ENCODE measurements at places on chromosomes 11 and 22.
A peak's percentile ranks its signal among the peaks of the same experiment; 100 is the strongest.

DNA sequence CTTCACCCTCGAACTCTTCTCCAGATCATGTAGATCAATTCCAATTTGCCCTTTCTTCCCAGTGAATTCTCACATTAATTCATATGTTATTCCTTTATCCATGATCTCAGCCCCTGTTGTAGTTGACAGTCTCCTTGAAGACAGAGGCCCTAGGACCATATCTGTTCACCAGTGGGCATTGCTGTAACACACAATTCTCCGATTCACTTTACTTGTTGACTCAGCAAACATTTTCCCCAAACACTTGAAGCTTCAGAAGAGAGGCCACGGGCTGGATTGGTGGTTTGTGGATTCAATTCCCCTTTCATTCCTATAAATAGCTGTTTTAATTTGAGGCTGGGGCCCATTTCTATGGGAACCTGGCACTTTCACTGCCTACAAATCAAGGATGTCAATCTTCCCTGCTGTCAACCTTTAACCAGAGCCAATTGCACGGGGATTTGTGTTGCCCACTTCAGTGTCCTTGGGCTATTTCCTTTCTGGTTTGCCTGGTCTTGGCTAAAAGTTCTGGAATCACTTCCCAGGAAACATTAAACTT is 393.0 kb upstream of the KIRREL3 start:
- DNase-seq = no peak

DNA sequence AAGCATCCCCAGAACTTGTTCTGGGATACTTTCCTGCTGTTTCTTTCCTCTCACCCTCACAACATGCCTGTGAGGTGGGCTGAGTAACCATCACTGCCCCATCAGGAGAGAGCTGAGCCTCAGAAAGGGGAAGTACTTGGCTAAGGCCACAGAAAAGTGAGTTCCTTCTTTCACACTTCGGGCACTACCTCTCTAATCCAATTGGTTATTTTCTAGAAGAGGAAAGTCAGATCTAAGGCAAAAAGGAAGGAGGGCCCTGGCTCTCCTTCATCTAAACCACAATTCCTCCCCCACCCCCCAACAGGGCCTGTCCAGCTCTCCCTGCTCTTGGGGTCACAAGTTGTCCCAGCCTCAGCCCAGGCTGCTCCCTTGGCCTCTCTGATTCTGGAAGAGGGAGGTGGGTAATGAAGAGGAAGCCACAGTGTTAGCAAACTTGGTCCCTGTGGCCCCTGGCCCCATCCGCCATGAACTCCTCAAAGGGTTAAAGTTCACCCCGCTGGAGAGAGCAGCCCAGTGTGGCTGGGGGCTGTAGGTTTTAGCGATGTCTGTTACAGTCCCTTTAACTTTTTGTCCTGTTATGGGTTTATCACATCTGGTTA is 34.0 kb downstream of the SLC22A12 start:
- no peak for DNase-seq

DNA sequence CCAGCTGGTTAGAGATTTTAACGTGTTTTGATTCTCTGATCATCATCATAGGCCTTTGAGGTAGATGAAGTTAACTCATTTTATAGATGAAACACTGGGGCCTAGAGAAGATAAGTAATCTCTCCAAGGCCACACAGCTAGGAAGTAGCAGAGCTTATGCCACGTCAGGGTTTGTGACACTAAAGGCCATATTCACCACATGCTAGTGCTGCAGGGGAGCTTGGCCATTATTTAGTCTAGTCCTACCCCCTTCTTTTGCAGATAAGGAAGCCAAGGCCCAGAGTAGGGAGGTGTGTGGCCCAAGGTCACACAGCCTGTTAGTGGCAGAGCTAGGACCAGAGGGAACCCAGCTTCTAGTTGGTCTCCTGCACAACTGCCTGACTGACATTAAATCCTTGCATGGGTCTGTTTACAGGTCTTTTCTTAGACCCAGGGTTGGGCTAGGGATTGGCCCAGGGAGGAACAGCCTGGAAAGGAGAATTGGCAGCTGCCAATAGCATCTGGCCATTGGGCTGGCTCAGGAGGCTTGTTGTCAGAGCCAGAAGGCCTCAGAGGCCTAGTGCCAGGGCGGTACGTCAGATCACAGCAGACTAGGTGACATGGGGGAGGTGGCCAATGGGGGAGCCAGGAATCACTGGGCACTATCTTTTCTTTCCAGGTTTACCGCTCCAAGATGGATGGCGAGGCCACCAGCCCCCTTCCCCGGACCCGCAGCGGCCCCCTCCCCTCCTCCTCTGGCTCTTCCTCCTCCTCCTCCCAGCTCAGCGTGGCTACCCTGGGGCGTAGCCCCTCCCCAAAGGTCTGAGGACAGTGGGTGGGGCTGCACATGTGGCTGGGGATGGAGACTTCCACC is 36.0 kb downstream of the PHLDB1 start:
- no peak for DNase-seq

DNA sequence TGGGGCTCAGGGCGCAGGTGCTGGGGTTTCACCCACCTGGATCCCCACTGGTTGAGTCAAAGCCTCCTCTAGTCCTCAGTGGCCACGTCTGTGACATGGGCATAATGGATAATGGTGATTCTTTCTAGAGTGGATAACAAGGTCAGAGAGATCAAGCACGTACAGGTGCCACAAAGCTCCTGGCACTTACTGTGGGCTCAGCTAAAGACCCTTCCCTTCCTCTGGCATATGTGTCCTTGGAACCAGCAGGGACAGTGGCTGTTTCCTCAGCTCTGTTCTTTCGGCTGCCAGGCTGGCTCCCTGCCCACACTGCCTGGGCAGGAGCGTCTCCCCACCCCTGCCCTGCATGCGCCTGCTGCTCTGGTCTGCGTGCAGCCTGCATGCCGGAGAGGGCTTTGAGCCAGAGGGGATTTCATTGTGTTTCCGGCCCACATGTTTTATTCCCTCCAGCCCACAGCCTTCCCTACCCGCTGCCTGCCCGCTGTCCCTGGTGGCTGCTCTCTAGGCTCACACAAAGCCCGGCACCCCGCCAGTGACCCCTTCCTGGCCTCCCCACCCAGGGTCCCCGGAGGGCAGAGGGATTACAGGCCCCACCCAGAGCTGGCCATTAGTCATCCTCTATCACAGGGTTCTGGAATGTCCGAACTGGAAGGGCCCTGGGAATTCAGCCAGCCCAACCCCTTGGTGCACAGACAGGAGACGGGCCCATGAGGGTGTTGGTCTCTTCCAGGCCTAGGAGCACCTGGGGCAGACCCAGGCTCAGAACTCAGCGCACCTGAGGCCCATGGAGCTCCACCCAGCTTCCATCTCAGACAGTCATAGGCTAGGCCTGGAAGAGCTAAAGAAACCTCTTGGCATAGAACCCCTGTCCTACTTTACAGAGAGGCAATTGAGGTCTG is 55.3 kb upstream of the GCAT start:
- peak; percentile 88 for DNase-seq

- no peak for DNase-seq
These were observed 28.1 kb upstream of the P2RY2 start for GRCh38 chr11:73189723-73190556.
